ENCODE measurements at places on chromosomes 7 and 10. TPM values are rescaled to one million over a fixed set of nuclear protein-coding genes. Genes with fewer than 3 reads are reported as not detected.

The NXPH1 gene
- not detected for total RNA-seq

The RBP3 gene
- total RNA-seq: not detected

The AGR3 gene
- not detected for total RNA-seq

The NPTX2 gene
- total RNA-seq: not detected

The OR6B1 gene
- total RNA-seq: not detected

The HTR7 gene
- total RNA-seq: 0.11 TPM

The ENTPD7 gene
- total RNA-seq: 5.6 TPM

The AKR1C4 gene
- total RNA-seq: not detected

The CPA2 gene
- total RNA-seq: not detected

The EMX2 gene
- total RNA-seq: not detected

The WDR86 gene
- total RNA-seq: 1.6 TPM

DNA sequence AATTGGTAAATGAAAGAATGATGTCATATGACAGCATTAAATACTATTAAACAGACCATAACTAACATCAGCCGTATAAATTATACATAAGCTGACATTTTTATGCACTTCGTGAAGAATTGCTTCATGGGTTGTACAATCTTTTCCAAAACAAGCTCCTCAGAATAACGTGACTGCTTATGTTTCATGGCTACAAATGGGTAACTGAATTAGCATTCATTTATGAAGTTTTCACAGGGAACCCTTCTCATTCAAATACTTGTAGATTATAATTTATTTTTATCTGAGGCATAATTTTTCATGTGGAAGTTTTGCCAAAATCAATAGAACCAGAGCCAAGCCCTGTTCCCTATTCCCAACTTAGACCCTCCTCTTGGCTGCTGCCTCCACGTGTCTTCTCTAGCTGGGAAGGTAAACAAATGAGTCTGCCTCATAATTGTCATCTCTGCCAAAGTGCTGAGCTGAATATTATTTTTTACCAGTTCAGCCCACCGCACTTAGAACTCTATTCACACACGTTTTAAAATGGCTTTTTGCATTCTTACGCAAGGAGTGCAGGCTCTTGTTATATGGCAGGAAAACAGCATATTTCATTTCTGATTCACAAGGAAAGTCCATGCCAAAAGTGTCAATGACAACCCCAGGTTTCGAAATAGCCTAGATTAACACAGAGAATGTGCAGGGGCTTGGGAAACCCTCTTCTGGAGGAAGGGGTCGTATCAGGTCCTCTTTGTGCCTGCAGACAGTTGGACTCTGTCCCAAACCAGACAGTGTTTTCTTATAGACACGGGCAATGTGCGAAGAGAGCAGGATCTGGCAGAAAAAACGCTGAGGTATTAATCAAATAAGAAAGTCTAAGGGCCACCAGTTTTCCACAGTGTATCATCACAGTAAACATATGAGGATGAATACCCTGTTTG, 370.7 kb upstream of the MGMT start:
- no peak for DNase-seq
- H3K36me3 ChIP-seq: no peaks in the 10 kb centered on the region
- H3K4me3 ChIP-seq: no peak overlapping the region
- no peak overlapping the region for H3K27ac ChIP-seq
- H3K27me3 ChIP-seq: no peaks in the 10 kb centered on the region

DNA sequence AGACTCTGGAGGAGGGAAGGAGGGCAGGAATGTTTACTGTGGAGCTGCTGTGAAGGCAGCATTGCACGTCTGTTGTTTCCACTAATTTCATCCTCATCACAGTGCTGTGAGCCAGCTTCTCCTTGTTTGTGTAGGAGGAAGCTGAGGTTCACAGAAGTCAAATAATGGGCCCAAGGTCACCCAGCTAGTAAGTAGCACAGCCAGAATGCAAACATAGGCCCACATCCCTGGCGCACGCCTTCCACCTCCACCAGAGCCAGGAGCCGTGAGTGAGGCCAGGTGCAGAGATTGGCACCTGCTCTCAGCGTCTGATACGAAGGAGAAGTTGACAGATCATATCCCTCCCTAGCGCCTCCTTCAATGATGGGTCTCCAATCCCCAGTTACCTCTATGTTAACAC, 93.6 kb downstream of the HTR5A start:
- no peak overlapping the region for H3K27ac ChIP-seq
- H3K4me3 ChIP-seq: no peak overlapping the region
- H3K36me3 ChIP-seq: no peaks in the 10 kb centered on the region

GRCh38 chr7:116145245-116145852, 65.0 kb upstream of the TES start:
- H3K36me3 ChIP-seq: no peaks in the 10 kb centered on the region
- no peaks in the 10 kb centered on the region for H3K27me3 ChIP-seq
- DNase-seq: peak; percentile 3
- H3K27ac ChIP-seq: no peak overlapping the region
- H3K4me1 ChIP-seq: no peaks in the 10 kb centered on the region

DNA sequence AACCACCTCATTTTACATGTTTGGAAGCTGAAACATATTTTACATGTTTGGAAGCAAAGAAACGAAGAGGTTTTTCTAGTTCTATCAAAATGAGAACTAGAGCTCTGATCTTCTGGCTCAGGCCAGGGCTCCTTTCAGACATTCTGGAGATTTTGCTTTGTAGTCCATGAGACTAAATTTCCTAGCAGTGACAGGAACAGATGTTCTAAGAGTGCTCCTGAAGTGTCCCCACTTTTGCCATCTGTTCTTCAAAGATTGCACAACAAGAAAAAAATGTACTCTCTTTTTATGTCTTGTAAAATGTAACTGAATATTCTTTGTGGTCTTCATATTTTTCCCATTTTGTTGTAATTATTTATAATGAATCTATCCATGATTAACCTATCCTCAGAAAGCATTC, 196.4 kb upstream of the PCLO start:
- no peaks in the 10 kb centered on the region for H3K4me1 ChIP-seq
- no peak overlapping the region for H3K27ac ChIP-seq
- no peak for DNase-seq
- H3K27me3 ChIP-seq: no peaks in the 10 kb centered on the region
- no peaks in the 10 kb centered on the region for H3K36me3 ChIP-seq

- DNase-seq: no peak
- no peaks in the 10 kb centered on the region for H3K36me3 ChIP-seq
- H3K27ac ChIP-seq: no peak overlapping the region
- no peak overlapping the region for H3K4me3 ChIP-seq
- no peaks in the 10 kb centered on the region for H3K27me3 ChIP-seq
Observed at GRCh38 chr10:71379118-71379766, 17.5 kb upstream of the CDH23 start.

GRCh38 chr10:108612485-108612884, 1310.8 kb downstream of the XPNPEP1 start:
- H3K4me1 ChIP-seq: no peaks in the 10 kb centered on the region
- DNase-seq: no peak
- H3K27me3 ChIP-seq: no peaks in the 10 kb centered on the region
- H3K27ac ChIP-seq: no peak overlapping the region
- no peaks in the 10 kb centered on the region for H3K36me3 ChIP-seq

- H3K36me3 ChIP-seq: no peaks in the 10 kb centered on the region
- H3K27ac ChIP-seq: peak overlapping the region; percentile 23
- peaks cover 63% of the 10 kb centered on the region for H3K4me1 ChIP-seq
- no peak overlapping the region for H3K4me3 ChIP-seq
- no peaks in the 10 kb centered on the region for H3K27me3 ChIP-seq
Observed at GRCh38 chr10:3761021-3761686, 23.9 kb downstream of the KLF6 start.

GRCh38 chr7:78510580-78511188, 712.1 kb downstream of the PHTF2 start:
- DNase-seq: no peak
- no peaks in the 10 kb centered on the region for H3K4me1 ChIP-seq
- no peak overlapping the region for H3K27ac ChIP-seq
- no peaks in the 10 kb centered on the region for H3K27me3 ChIP-seq
- H3K36me3 ChIP-seq: no peaks in the 10 kb centered on the region

DNA sequence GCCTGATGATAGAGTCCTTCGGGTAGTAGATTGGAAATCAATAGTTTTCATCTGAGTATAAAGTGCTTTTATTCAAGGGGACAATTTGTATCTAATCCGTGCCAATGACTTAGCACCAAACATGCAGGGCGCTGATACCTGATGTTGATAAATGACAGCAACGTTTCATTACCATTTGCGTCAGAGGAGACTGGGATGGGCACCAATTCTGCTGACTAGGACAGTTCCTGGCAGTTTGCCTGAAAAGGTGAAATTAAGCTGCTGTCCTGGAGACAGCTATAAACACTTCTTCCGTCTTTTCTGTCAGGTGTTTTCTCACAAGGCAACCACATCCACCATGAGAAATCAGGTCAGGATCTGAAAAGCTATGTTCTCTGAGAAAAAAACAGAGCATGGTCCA, 1136.4 kb downstream of the TYW1 start:
- no peak overlapping the region for H3K4me3 ChIP-seq
- no peaks in the 10 kb centered on the region for H3K27me3 ChIP-seq
- no peak for DNase-seq
- no peaks in the 10 kb centered on the region for H3K4me1 ChIP-seq
- no peak overlapping the region for H3K27ac ChIP-seq

DNA sequence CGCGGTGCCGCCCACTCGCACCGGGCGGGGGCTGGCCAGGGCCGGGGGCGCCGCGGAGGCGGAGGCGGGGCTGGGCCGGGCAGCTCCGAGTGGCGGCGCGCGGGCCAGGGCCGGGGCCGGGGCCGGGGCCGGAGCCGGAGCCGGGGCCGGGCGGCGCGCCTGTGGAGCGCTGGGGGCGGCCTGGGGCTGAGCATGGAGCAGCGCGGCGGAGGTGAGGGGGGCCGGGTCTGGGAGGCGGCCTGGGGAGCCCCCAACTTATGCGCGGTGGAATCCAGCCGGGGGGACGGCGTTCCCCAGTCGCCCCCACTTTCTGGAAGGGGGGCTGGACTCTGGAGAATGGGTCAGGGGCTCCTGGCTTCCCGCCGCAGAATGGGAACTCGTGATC, at the start of gene LZTS2:
Gene LZTS2, plus strand, starts transcription at position 67 of the 385 bp plus-strand sequence. CDS start 2,731 bp downstream, outside the sequence.
- H3K27me3 ChIP-seq: no peaks in the 10 kb centered on the region
- DNase-seq: no peak
- no peaks in the 10 kb centered on the region for H3K36me3 ChIP-seq
- H3K27ac ChIP-seq: peak within 1 kb of the TSS; percentile 77

- no peaks in the 10 kb centered on the region for H3K27me3 ChIP-seq
- H3K4me3 ChIP-seq: no peak overlapping the region
Observed at GRCh38 chr10:51368943-51369342, 294.7 kb downstream of the PRKG1 start.

- H3K36me3 ChIP-seq: no peaks in the 10 kb centered on the region
- H3K27ac ChIP-seq: peak overlapping the region; percentile 66
- peaks cover 26% of the 10 kb centered on the region for H3K4me1 ChIP-seq
- no peaks in the 10 kb centered on the region for H3K27me3 ChIP-seq
Observed at GRCh38 chr10:130135676-130136225, 440 bp upstream of the GLRX3 start.

GRCh38 chr10:84563868-84564267, 235.5 kb downstream of the CCSER2 start:
- peaks cover 6% of the 10 kb centered on the region for H3K27me3 ChIP-seq
- no peaks in the 10 kb centered on the region for H3K36me3 ChIP-seq
- DNase-seq: no peak
- no peak overlapping the region for H3K4me3 ChIP-seq
- no peaks in the 10 kb centered on the region for H3K4me1 ChIP-seq

GRCh38 chr7:104814126-104814525, 199.9 kb upstream of the KMT2E start:
- H3K36me3 ChIP-seq: no peaks in the 10 kb centered on the region
- H3K27ac ChIP-seq: no peak overlapping the region
- DNase-seq: no peak
- no peaks in the 10 kb centered on the region for H3K27me3 ChIP-seq
- no peak overlapping the region for H3K4me3 ChIP-seq

- DNase-seq: no peak
- no peaks in the 10 kb centered on the region for H3K4me1 ChIP-seq
- no peak overlapping the region for H3K4me3 ChIP-seq
- no peaks in the 10 kb centered on the region for H3K36me3 ChIP-seq
Observed at GRCh38 chr10:84605802-84606201, 277.4 kb downstream of the CCSER2 start.

DNA sequence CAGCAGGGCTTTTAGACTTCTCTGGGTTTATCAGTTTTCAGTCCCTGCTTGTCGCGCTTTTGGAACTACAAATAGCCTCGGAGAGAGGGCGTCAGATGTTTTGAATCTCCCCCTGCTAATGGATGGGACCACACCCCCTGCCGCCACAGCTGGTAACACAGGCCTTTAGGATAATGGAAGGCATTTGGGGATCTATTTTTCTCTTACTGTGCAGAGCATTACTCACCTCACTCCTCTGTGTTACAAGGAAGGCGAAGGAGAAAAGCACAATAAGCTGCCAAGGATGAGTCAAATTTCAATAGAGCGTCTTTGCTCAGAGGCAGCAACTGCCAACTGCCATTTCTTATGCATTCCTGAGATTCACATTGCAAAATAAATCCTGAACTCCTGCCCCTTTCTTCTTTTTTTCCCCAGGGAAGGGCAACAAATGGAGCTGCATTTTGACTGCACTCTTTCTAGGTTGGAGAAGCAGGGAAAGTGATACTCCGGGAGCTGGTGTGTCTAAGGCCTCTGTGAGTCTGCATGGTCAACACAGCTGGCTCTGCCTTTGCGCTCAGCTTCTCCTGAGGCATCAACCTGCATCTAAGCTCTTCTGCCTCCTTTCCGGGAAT, 31.5 kb upstream of the SMNDC1 start:
- no peaks in the 10 kb centered on the region for H3K36me3 ChIP-seq
- no peak for DNase-seq
- H3K27me3 ChIP-seq: no peaks in the 10 kb centered on the region
- no peak overlapping the region for H3K4me3 ChIP-seq

- H3K27ac ChIP-seq: no peak overlapping the region
- DNase-seq: no peak
- no peaks in the 10 kb centered on the region for H3K36me3 ChIP-seq
- H3K27me3 ChIP-seq: no peaks in the 10 kb centered on the region
- H3K4me1 ChIP-seq: no peaks in the 10 kb centered on the region
- H3K4me3 ChIP-seq: no peak overlapping the region
Observed at GRCh38 chr7:156039971-156040677, 227.9 kb upstream of the SHH start.

GRCh38 chr7:30973292-30973691, 9.5 kb downstream of the GHRHR start:
- peaks cover 6% of the 10 kb centered on the region for H3K4me1 ChIP-seq
- no peak overlapping the region for H3K27ac ChIP-seq
- H3K4me3 ChIP-seq: no peak overlapping the region
- peaks cover 2% of the 10 kb centered on the region for H3K27me3 ChIP-seq

DNA sequence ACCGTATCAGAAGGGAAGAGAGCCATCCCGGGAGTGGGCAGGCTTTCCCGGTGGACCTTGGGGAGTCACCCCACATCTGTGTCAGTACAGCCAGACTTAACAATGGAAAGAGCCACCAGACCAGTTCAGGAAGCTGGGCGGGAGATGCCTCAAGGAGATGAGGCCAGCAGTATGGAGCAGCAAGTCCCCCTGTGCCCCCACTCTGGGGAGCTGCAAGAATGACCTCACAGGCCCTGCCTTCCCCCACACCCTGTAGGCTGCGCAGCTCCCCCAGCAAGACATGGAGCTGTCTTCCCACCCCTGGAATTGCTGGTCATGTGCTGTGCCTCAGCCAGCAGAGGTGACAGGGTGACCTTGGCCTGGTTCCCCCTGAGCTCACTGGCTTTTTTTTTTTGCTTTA, 76.8 kb upstream of the INSIG1 start:
- DNase-seq: no peak
- no peak overlapping the region for H3K4me3 ChIP-seq
- H3K27me3 ChIP-seq: no peaks in the 10 kb centered on the region
- H3K27ac ChIP-seq: no peak overlapping the region

All from natural killer cell (primary cell).